Activated CD8-positive, alpha-beta memory T cell treated with anti-CD3 and anti-CD28 coated beads for 1 hour (primary cell): ENCODE measurements at places on chromosomes 3 and 15.

- no peak for DNase-seq
These were observed 512.3 kb upstream of the MDFIC2 start for GRCh38 chr3:70824773-70825172.

GRCh38 chr3:184733971-184734608 lies 22.2 kb upstream of the MAGEF1 start:
- no peak for DNase-seq

DNA sequence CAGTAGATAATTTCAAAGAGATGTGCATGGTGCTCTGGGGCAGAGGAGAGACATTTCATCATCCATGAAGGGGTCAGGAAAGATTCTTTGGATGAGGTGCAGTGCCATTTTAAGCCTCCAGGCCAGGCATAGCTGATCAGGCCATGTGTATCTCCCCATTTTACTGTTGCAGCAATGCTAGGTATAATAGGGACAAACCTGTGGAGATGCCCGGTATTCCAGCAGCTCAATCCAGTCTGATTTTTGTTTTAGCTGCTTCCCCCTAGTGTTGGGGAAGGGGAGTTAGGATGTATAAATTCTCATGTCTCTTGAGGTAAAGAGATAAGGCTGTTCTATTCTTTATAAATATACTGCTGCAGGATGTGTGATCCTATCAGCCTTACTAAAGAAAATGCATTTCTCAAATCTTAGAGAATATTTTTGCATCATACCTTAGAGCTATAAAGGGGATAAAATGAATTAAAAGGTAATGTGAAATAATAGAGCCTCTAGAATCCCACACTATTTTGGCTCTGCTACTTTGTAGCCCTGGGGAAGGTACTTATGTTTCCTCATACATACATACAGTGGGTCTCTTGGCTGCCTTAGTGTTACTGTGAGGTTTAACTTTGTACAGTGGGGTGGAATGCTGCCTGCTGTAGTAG lies 5.2 kb downstream of the CDV3 start:
- no peak for DNase-seq

- DNase-seq = no peak
These were observed 9.0 kb upstream of the ILDR1 start for GRCh38 chr3:122031123-122031468.

DNA sequence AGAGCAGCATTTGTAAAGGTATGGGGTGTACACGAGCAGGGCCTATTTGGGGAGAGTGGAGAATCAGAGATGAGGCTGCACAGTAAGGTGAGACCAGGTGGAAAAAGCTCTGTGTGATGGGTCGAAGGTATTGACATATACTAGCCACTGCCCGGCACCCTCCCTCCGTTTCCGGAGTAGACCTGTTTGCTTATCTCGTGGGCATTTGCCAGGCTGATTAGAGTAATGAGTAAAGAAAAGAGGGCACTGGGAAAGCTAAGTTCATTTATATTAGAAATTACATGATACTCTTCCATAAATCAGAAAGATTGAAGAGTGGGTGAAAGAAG lies 46.2 kb upstream of the ATG7 start:
- no peak for DNase-seq

- no peak for DNase-seq
These were observed 172.5 kb upstream of the GADL1 start for GRCh38 chr3:31067004-31067403.
